ENCODE measurements at places on chromosomes 5 and 9.

- DNase-seq, result no peak
These were observed 297.7 kb downstream of the CSNK1G3 start for GRCh38 chr5:123809594-123810221.

GRCh38 chr9:111258209-111258874 lies 71.7 kb downstream of the OR2K2 start:
- DNase-seq, result no peak

DNA sequence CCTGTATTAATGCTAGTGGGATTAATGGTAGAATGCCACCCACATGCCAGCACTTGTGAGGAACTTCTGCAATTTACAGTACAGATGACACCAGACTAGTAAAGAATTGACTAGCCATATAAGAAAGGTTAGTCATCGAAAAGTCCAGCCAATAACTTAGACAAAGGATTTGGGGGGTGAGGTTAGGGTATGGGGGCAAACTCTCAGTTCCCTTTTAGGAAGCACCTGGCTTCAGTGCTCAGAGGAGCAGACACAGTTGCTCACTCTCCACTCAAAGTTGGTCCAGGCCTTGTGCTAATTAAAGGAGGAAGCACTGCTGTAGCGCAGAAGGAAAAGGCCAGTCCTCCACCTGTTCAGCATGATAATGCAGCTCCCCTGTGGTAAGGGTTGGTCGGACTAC lies 25.2 kb downstream of the TGFBR1 start:
- DNase-seq, result peak; percentile 19

- no peak for DNase-seq
These were observed 588 bp upstream of the PLPP1 start for GRCh38 chr5:55535199-55535905.

DNA sequence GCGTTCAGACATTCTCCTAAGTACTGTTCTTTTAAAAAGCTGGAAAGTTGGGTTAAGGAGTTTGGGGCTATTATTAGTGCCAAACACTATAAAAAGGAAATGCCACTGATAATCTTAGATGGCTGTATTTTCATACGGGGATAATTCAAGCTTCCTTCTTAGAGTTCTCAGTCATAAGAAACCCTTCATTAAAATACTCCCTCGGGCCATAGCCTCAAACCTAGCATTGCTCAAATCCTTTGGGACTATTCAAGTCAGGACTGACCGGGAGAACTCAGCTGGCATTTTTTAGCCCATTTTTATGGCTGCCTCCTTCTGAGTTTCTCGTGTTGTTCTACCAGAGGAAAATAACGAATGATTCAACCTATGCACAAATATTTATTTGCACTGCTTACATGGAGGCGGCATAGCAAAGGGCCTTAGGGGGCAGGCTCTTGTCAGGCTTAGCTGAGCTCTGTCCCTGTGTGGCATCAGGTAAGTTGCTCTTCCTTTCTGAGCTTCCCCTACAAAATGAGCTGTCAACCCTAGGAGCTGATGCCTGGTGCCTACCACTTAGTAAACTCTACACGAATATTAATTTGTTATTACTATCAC lies 33.5 kb upstream of the ADAM19 start:
- DNase-seq, result no peak

DNA sequence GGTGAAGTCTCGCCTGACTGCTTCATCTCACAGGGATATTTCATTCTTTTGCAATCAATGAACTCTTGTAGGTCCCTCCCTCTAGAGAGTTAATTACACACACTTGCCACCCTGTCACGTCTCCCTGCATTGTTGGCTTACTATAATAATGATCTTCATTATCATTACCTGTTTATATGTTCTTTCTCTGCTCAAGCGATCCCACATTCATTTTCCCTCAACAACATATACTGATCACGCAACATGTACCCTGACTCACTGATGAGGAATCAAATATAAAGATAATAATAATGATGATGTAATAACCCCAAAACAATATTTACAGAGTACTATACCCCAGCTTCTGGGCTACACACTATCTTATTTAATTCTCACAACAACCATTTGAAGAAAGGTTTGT lies 88.5 kb downstream of the FEM1C start:
- DNase-seq, result no peak

DNA sequence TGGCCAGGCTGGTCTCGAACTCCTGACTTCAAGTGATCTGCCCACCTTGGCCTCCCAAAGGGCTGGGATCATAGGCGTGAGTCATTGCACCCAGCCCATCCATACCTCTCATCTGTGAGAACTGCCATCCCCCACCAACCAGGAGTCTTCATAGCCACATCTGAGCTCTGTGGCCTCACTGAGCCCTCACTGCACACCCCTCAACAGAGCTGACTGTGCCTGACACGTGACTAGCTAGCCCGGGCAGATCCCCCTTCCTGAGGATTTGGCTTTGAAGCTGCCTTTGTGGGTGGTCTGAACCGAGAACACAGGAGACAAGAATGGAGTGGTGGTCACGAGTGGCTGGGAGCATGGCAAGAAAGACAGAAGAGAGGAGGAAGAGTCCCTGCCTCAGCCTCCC lies 15.6 kb downstream of the AK8 start:
- no peak for DNase-seq

GRCh38 chr5:73152411-73153388 lies 20.3 kb upstream of the TMEM174 start:
- no peak for DNase-seq

GRCh38 chr9:33645706-33646105 lies 121.7 kb downstream of the ANKRD18B start:
- DNase-seq, result no peak

GRCh38 chr9:36625006-36625615 lies 52.4 kb downstream of the MELK start:
- peak; percentile 69 for DNase-seq

- DNase-seq, result no peak
These were observed 121.3 kb upstream of the KLF9 start for GRCh38 chr9:70535546-70536323.

- DNase-seq, result no peak
These were observed 2.7 kb downstream of the SLIT3 start for GRCh38 chr5:169298193-169298592.

DNA sequence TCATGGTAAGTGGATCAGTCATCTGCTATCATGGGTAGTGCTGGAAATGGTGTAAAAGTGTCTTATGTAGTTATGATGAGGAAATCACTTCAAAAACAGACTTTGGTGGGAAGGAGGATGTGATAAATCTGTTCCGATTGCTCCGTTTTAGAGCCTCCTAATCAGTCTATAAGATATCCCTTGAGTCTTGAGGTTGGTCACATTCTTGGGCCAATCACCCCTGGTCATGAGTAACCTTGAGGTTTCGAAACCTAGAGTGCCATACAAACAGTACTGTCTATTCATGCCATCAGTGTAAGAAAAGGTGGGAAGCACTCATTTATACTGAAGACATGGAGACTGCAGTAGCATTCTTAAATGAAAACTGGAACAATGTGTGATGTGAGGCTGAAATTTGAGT lies 45.8 kb downstream of the LRRTM2 start:
- no peak for DNase-seq

DNA sequence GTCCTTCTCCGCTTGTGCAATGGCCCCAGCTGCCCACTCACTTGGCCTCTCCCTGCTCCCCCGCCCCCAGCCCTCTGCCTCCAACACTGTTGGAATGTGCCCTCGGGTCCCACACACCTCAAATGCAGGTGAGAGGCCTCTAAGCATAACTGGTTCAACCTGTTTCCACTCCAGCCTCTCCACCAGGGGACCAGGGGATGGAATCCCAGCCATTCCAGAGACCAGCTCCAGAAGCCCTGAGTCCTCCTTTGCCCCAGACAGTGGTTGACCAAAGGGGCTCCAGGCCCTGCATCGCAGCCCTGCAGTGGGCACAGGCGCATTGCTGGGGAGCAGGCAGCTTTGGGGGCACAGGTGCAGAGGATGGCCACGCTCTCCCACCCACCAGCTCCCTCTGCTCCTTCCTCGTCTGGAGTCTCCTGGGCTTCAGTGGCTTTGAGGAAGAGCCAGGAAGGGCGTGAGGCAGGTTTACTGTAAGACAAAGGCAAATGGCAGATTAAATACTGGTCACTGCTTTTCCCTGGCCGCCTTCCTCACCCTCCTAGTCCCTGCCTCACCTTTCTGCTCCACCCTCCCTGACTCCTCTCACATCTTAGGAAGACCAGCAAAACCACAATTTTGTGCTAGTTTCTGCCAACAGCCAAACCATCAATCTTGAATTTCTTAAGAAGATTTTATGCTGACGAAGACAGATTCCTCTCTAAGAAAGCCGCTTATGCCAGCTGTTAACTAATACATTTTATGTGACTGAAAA lies 29.1 kb upstream of the IRX2 start:
- peak; percentile 87 for DNase-seq

DNA sequence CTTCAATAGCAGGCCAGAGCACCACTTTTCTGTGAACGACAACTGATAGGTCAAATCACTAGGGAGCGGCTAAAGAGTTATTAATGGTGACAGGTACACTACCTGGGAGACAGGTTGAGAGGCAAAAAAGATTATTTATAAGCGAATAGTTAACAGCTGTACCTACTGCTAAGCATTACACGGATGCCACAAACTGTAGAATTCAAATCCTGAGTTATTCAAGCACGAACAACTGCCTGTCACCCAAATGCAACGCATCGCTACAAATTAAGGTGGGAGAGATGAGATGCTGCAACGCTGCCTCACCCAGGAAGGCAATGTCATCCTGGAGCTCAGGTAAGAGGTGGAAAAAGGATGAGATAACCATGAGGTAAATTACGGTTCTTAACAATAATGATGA lies 342.9 kb downstream of the BNC2 start:
- no peak for DNase-seq

DNA sequence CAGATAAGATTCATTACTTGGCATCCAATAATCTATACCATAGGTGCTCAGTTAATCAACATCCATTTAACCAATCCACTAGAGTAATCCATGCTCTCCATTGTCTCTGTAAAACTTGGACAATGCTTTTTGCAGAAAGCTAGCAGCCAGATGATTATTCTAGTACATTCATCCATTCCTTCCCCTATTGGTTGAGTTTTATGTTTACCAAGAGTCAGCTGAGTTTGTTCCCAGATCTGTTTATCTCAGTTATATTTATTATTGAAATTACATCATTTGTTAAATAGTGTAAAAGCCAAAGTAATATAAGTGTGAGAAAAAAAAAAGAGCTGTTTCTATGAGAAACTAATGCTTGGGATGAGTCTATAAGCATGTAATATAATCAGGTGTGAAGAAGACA lies 63.3 kb upstream of the TMC1 start:
- no peak for DNase-seq

- no peak for DNase-seq
These were observed 934.7 kb downstream of the CDH12 start for GRCh38 chr5:21918451-21918850.

GRCh38 chr9:113160571-113160970 lies 9.8 kb downstream of the SLC31A2 start:
- DNase-seq, result no peak

GRCh38 chr9:109974143-109974917 lies 194.3 kb downstream of the PALM2AKAP2 start:
- no peak for DNase-seq

- DNase-seq, result peak; percentile 84
These were observed 337.1 kb downstream of the GADD45G start for GRCh38 chr9:89941875-89942274.

GRCh38 chr5:139068494-139069151 lies 129.5 kb downstream of the SIL1 start:
- no peak for DNase-seq

DNA sequence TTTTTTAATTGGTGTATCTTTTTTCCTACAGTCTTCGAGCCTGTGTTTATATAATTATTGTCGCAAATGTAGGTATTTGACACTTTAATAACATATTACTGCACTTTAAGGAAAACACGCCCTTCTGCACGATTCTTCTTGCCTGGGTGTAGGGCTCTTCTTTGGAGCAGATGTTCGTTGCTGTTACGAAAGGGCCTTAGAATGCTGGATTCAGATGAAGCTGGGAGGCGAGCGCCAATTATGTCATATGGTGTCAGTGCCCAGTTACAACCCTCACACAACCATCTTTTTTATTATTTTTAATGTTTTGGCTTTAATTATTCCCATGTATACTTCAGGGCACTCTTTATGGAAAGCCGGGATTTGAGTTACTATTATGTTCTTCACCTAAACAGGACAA lies 553.0 kb downstream of the EBF1 start:
- DNase-seq, result no peak

DNA sequence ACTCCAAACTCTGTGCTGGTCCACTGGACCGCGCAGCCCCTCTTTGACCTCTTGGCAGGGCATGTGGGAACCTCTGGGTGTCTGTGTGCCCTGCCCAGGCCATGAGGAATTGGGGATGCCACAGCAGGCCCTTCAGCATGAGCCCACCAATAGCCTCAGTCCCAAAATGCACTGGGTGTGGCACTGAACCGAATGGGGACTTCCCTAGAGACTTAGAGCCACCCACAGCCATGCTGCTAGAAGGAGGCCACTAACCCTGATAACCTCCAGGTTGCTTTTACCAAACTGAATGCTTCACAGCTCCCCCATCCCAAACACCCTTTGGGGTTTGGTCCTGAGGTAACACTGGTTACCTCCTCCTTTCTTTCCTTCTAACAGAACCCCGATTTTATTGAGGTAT lies 302.7 kb downstream of the PIK3R1 start:
- DNase-seq, result no peak

GRCh38 chr9:99046068-99046467 lies 58.8 kb upstream of the TGFBR1 start:
- DNase-seq, result no peak

DNA sequence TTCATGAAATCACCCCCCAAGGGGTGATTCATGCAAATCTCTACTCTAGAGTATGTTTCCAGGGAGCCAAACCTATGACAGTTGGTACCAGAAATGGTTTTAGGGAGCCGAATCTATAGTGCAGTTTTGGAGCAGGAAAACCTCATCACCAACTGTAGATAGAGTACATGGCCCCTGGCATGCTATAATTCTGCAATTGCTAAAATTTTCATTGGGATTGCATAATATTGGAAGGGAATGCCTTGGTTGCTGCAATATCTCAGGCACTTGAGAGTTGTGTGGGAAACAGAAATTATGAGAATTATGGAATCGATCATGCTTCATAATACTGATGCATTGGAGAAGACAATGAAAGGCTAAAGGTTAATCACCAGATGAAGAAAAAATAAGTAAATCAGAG lies 148.2 kb upstream of the PLPPR1 start:
- no peak for DNase-seq

GRCh38 chr5:30831123-30831522 lies 362.4 kb upstream of the CDH6 start:
- no peak for DNase-seq

DNA sequence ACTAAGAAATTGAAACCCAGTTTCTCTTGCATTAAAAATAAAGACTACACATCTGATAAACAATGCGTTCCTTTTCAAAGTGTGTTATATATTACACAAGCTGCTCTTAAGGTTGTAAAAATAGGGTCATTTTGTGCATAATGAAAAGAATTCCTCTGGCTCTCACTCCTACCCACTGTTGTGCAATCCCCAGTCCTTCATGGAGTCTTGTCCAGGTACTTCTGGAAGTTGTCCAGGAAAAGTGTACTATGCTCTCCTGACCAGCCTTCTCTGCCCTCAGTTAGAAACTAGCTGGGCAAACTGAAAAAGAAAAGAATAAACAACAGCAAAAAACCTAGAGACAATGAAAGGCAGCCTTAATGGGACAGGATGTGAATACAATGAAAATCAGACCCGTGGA lies 345.5 kb upstream of the PAPPA start:
- no peak for DNase-seq

- no peak for DNase-seq
These were observed 216.3 kb downstream of the GADD45G start for GRCh38 chr9:89821081-89821480.

- no peak for DNase-seq
These were observed 26.7 kb downstream of the CYFIP2 start for GRCh38 chr5:157292599-157292998.

GRCh38 chr5:135033901-135034235 lies at the start of gene PITX1:
Gene PITX1, minus strand, starts transcription at chr5:135034228. Its CDS starts 347 bp downstream, at chr5:135033881.
- no peak for DNase-seq

- no peak for DNase-seq
These were observed 1008.2 kb upstream of the CDH9 start for GRCh38 chr5:28046596-28046995.
